Left ventricle myocardium inferior (tissue), 1 donor: ENCODE measurements at places on chromosomes 4 and X.
A peak's percentile ranks its signal among the peaks of the same experiment; 100 is the strongest.

GRCh38 chr4:113411496-113411938 is 350.0 kb downstream of the CAMK2D start:
- DNase-seq: no peak

DNA sequence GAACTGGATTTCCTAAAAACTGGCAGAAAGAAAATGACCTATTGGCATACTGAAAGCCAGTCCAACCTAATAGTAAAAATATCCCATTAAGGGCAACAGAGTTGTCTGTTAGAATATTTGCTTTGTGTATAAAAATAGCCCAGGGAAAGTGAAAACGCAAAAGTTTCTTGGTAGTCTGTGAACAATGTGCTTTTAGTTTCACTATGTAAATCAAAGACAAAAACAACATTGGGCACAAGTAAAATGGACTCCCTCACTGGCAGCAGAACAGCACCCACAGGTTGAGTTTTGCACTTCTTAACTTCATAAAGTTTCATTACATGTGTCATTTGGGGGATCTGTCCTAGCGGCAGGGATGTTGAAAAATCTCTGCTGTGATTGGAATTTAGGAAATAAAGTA is 4.3 kb upstream of the FGG start:
- no peak for DNase-seq

- DNase-seq: no peak
Observed at GRCh38 chrX:153407736-153408135, 3.5 kb upstream of the ZFP92 start.

- no peak for DNase-seq
Observed at GRCh38 chrX:2629316-2630007, 61.6 kb upstream of the CD99 start.

DNA sequence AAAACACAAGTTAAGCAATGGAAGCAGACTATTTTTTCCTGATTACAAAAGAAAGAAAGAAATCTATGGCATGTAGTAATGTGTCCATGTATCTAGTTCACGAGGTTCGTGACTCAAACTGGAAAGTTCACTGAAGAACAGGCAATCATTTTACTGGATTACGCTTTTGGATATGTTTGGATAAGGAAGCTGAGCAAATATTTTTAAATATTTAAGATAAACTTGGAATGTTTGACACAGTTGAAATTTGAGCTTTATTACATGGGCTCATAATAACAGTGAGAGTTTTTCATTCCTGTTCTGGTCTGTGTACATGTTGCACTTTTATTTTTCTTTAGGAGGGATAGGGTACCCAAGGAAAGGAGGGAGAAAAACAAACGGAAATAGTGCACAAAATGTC is 244.2 kb upstream of the GK2 start:
- no peak for DNase-seq

- no peak for DNase-seq
Observed at GRCh38 chr4:165136529-165136928, 23.9 kb upstream of the TMEM192 start.

DNA sequence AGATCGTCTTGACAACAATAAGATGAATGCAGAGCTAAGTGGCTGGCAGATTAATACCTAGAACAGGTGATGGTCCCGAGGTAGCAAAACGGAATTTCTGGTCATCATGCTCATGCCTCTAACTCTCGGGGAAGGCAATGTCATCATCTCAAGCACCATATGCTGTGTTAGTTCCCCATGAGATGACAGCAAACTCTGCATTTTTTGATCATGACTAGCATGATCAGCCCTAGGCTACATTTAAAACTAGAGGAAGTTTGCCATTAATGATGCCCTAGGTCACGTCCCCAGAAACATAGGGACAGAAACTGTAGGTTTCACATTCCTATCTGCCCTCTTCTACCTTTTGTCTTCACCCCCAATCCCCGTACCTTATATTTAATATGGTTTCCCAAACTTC is 11.6 kb downstream of the LPAR4 start:
- DNase-seq: no peak

DNA sequence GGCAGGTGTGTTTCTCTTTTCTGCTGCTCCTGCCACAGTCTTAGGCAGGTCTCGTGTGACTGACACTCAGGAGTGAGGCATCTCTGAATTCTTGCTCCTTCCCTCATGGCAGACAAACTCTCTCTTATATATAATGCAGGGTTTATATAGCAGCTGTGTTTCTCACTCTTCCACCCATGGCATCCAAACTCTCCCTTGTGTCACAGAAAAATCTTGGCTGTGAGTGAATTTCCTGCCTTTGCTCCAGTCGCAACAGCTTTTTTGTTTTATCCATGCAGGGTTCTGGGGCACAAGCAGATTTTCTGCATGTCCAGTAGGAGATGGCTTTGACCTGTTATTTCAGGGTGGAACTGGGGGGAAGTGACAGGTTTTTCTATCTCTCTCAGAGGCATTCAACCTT is 1275.5 kb downstream of the ADGRL3 start:
- no peak for DNase-seq

DNA sequence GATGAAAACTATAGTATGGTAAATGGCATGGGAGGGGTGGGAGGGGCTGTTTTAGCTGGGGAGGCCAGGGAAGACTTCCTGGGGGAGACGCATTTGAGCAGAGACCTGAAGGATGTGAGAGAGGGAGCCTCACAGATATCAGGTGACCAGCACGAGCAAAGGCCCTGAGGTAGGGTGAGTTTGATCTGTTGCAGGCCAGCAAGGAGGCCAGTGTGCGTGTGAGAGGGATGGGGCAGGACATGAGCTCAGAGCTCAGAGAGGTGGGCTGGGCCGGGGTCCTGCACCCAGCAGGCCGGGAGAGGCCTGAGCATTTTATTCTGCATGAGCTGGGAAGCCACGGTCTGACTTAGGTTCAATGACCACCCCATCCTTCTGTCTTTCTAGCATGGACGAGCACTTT is 80.0 kb downstream of the PPP2R2C start:
- DNase-seq: no peak

- DNase-seq: peak; percentile 80
Observed at GRCh38 chr4:6327220-6327917, 57.7 kb downstream of the WFS1 start.
